Suppressor macrophage treated with lipopolysaccharide for 1 hour (primary cell): ENCODE measurements at places on chromosomes 5 and 9.

- no peak for DNase-seq
Observed at GRCh38 chr5:34685485-34686165, 29.5 kb downstream of the RAI14 start.

GRCh38 chr5:143350751-143351602 is 52.5 kb downstream of the NR3C1 start:
- DNase-seq: peak; percentile 58

GRCh38 chr9:126157423-126157822 is 169.2 kb upstream of the MVB12B start:
- no peak for DNase-seq

DNA sequence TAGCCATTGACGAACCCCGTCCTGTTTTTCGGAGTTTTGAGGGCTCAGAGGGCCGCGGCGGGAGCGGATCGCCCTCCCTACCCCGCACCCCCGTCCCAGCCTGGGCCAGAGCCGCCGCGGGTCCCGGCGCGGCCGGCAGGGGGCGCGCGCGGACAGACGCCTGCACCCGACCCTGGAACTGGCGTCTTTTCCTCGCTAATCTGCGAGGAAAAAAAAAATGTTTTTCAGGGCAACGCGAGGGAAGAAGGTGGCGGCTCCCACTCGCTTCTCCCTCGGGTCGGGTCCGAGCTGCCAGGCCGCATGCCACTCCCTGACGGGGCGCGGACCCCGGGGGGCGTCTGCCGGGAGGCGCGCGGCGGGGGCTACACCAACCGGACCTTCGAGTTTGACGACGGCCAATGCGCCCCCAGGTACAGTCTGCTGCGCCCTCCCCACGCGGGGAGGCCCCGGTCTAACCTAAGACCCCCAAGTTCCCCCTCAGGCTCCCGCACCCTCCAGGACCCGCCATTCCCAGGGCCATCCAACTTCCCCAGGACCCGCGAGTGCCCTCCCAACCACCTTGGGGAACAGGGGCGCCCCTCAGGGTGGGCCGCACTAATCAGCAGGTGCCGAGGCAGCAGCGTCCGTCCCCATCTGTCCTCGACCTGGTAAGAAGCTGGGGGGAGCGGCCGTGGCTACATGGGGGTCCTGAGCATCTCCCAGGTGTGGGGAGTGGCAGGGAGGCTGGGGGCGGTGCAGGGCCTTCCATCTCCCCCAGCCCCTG is at the start of gene KCNT1:
Gene KCNT1, plus strand, starts transcription at position 227 of the 763 bp plus-strand sequence. Its CDS starts 74 bp downstream, at position 301.
- peak; percentile 71 for DNase-seq

GRCh38 chr5:14436801-14437542 is 144.6 kb upstream of the OTULINL start:
- no peak for DNase-seq

- no peak for DNase-seq
Observed at GRCh38 chr9:108687006-108687987, 168.5 kb downstream of the ACTL7B start.

- DNase-seq: no peak
Observed at GRCh38 chr5:56668996-56669395, 146.4 kb upstream of the MAP3K1 start.

DNA sequence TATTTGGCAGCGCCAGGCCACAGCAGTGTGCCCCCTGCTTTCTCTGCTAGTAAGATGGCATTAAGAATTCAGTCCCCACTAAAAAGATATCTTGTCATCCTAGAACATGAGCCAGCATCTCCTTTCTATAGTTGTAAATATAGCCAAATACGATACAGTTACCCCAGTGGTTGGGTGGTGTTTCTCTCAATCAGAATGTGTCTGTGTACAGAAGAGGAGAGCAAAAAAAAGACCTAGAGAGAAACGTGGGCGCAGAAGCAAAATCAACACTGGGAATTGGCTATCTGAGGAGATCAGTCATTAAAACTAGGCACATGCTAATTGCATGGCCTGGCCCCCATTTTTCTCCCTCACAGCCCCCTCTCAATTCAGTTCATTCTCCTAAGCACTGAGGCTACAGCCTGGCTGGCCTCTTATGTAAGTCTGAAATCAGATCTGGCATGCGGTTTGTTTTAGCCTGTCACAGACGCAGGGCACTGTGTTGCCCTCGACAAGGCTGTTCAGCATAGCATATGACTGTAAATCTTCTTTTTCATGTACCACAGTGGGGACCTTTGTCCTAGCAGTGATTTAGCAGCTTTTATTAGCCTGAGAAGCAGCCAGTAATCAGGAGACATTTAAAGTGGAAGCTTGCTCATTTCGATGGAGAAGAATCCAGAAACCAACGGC is 57.8 kb downstream of the RORB start:
- no peak for DNase-seq

DNA sequence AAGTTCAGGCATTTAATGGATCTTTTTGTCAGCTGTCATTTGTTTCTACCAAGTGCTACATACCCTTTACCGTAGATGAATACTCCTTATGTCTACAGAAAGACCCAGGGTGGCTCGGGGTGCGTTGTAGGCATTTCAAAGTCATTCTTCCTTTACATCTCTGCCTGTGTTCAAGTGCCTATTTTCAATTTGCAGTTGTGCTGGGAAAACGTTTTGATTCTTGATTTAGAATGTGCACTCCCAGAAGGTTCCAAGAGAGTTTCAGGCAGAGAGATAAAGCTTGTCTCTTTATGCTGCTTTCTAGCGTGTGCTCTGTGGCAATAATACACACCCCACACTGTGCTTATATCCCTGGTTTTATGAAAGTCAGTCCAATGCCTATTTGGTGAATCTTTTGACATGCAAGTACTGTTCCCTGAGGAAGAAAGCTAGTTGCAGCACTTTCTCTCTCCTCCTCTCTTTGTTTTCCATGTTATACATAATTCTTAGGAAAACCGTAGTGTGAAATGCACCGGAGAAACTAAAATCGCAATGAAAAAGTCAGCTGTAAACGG is 828.1 kb upstream of the ZNF608 start:
- DNase-seq: no peak

DNA sequence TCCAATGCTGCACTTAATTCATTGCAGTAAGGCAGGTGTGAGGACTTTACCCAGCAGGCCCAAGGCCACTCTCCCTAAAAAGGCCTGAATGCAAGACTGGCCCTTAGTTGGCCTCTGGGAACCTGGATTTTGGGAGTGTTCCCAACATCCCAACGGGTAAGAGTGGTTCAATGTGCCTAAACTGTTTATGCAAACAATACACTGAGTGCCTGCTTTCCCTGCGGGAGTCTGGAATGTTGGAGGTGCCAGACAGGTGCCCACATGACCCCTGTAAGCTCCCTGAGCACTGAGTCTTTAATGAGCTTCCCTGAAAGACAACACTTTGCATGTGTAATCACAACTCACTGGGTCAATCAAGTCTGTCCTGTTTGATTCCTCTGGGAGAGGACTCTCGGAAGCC is 37.4 kb downstream of the NSUN2 start:
- no peak for DNase-seq

GRCh38 chr5:108557686-108558085 is 175.8 kb upstream of the FBXL17 start:
- no peak for DNase-seq

DNA sequence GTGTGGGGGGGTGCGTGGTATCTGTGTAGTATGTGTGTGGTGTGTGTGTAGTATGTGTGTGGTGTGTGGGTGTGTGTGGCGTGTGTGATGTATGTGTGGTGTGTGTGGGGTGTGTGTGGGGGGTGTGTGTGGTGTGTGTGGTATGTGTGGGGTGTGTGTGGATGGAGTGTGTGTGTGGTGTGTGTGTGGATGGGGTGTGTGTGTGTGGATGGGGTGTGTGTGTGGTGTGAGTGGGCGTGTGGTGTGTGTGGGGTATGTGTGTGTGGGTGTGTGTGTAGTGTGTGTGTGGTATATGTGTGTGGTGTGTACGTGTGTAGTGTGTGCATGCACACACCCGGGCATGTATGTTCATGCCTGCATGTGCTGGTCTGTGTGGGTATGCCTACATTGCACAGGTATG is 420.9 kb upstream of the DAP start:
- no peak for DNase-seq

DNA sequence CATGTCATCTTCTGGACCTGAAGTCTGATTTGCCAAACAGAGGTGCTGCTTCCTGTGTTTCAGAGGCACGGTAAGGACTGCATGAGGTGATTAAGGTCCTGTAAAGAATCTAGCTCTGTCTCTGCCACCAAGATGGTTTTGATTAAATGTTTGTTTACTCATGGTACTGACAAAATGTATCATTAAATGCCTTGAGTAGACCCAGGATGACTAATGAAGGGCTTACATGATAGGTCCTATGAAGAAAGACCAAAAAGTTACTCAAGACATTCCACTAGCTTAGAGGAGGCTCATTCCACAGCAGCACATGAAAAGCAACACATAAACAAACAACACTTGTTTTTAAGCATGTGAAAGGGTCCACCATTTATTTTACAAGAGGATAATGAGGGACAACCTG is 100.9 kb downstream of the BOD1 start:
- no peak for DNase-seq

- no peak for DNase-seq
Observed at GRCh38 chr5:22998774-22999173, 145.6 kb upstream of the CDH12 start.

DNA sequence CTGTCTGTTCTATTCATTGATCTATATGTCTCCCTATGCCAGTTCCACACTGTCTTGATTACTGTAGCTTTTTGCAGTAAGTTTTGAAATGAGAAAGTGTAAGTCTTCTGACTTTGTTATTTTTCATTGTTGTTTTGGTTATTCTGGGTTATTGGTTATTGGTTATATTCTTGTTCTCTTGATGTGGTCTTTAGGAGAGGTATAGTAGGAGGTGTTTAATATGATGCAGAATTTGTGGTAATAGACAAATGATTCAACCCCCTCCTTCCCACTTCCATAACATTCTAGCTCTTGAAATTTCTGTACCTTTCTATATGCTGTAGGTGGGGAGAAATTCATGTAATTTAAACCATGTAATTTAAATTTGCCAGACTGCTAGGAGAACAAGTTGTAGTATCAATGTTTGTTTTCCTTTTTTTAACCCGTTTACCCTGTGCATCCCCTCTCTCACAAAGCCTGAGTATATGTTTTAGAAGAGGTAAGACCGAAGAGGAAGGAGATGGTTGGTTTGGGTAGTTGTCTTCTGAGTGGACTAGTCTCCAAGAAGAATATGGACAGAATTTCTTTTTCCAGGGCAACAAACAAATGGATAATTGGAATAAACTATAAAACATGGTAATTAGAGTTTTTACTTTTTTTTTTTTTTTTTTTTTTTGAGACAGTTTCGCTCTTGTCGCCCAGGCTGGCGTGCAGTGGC is 19.2 kb downstream of the ANKHD1 start:
- DNase-seq: no peak

DNA sequence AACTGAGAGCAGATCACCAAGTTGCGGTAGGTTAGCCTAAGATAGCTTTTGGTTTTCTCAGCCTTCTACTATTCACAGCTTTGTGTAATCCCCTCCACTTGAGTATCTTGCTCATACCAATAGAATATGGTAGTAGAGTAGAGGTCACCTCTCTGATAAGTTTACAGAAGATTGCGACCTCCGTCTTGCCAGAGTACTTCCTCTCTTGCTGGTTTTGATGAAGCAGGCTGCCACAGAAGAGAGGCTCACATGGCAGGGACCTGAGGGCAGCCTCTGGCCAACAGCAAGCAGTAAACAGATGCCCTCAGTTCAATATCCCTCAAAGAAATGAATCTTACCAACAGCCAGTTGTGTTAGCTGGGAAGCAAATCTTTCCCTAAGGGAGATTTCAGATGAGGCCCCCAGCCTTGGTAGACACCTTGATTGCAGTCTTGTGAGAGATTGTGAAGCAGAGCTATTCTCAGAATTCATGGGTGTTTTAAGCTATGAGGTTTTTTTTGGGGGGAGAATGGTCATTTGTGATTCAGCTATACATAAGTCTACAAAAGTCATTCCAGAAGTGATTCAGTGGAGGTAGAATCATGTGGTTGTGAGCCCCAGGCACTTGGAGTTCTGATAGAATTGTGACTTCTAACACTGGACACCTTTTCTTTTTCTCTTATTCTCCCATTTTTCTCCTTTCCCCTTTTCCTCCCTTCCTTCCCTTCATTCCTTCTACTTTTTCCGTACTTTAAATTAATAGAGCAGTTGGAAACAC is 22.7 kb upstream of the CDKN2B start:
- DNase-seq: no peak

GRCh38 chr5:37867654-37868053 is 27.8 kb upstream of the GDNF start:
- DNase-seq: no peak

- DNase-seq: peak; percentile 86
Observed at GRCh38 chr9:78439190-78439865, 142.4 kb downstream of the PSAT1 start.

DNA sequence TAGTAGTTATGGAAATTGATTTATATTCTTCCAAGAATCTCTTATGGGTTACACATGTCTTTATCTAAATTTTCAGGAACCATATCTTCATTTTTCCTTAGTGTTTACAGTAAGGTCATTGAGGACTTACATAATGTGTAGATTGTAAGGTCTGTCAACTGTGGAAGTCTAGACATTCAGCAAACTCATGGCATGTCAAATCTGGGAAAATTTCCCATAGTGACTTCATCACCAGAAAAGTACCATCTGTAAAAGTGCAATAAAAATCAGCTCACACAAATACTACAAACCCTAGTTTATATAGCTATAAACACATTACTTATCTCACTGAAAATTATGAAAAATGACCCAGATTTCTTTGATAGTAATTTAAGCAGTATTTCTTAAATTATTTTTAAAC is 419.4 kb downstream of the MTRR start:
- no peak for DNase-seq

DNA sequence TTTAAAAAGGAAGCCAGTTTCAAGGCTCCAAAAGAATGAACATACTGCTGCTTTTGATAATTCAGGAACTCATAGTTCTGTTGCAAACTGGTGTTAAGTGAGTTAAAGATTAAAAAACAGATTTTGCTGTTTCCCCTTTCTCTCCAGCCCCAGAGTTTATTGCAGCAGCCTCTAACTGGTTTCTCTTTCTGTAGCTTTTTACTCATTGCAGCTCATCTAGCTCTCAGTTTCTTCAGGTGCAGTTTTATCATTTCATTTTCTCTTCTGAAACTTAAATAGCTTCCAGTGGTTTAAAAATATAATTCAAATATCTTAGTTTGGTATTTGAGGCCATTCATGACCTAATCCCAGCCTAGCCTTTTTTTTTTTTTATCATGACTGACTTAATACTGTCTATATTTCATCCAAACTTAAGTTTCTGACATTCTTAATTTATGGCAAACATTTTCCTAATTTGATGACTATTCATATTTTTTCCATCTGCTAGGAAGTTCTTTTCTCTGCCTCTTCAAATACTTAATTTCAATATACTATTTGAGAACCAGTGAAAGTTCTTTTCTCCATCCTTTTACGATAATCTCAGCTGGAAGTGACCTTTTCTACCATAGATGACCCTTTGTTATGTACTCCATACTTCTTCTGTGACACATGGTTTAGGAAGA is 252.7 kb upstream of the GRIA1 start:
- no peak for DNase-seq

- DNase-seq: no peak
Observed at GRCh38 chr5:78621291-78621738, 27.3 kb downstream of the LHFPL2 start.

GRCh38 chr9:93255994-93256877 is 72.3 kb downstream of the WNK2 start:
- DNase-seq: no peak
